ENCODE measurements at places on chromosomes 2 and 18.

- DNase-seq = no peak
Measured at GRCh38 chr2:10897956-10898355, 13.8 kb upstream of the KCNF1 start.

GRCh38 chr18:21298351-21298750 is 56.3 kb downstream of the GREB1L start:
- no peak for DNase-seq

- DNase-seq = no peak
Measured at GRCh38 chr2:207256476-207257207, 90.9 kb upstream of the KLF7 start.

DNA sequence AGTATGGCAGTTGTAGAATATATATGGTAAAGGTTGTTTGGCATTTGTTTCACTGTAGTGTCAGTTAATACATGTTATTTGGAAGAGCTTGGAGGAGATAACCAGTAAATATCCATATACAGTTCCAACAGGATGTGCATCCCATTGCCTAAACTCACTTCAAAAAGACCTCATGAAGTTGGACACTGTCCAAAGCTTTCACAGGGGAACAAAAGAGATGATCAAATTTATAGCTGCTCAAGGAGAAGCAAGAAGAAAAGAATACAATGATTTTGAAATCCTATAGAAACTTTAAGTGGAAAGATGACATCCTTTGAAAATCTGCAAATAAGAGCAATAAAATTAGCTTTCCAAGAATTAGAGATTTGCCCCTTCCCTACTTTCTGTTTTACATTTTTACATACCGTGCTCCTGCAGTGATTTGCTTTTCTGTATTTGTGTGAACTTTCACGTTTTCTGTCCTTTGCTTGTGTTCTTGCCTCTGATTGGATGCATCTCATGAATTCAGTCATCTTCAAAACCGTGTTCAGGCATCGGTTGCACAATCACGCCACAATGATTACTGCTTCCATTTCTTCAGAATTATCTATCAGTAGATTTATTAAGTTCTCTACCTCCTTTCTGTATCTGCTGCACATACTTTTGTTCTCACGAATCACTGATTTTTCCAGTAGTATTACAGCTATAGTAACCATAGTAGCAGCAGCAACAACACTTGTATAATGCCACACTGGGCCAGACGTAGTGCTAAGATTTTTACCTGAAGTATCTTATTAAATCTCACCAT is 83.8 kb downstream of the PARD3B start:
- no peak for DNase-seq

DNA sequence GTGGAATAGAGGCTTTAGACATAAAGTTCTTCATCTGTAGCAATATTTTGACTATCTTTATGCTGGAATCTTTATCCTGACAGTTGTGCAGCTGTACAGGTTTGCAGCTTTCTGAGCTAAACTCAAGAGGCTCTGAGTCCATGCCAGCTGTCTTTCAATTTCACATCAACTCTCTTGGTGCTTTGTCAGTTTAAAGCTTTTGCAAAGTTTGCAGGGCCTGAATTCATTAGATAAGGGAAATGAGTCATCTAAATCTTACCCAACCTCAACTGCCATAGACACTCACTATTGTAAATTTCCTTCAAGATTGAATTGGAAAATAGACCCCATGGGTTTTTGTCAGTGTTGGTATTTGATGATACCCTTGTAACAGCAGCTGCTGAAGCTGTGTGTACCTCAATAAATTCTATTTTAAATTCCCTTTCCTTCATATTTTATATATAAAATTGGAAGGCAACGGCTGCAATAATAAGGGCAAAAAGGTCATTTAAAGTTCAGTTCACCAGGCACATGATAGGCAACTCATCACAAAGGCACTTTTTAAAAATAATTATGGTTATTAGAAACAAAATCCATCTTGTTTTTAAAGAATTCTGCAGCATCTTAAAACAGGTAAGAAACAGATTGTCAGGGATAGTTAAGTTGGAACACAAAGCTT is 169.9 kb upstream of the SLC39A10 start:
- DNase-seq = peak; percentile 18

- DNase-seq = peak; percentile 40
Measured at GRCh38 chr2:101310834-101311695, 2.6 kb upstream of the RNF149 start.

DNA sequence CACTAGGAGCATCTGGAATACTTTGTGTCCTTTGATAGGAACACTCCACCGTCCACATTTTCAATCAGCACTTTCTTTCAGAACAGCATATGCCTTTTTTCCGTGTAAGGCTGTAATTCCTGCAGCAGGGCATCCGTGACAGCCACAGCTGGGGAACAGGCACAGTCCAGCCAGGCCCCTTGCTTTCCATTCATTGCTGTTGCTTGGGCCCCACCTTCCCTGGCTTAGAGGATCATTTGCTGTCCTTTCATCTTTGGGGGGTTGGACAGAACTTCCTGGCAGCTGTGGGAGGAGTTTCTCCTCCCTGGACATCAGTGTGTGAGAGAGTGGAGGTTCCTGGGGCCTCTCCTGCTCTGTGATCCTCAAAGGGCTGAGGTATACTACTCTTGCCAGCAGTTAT is 49.7 kb upstream of the ITM2C start:
- DNase-seq = no peak

DNA sequence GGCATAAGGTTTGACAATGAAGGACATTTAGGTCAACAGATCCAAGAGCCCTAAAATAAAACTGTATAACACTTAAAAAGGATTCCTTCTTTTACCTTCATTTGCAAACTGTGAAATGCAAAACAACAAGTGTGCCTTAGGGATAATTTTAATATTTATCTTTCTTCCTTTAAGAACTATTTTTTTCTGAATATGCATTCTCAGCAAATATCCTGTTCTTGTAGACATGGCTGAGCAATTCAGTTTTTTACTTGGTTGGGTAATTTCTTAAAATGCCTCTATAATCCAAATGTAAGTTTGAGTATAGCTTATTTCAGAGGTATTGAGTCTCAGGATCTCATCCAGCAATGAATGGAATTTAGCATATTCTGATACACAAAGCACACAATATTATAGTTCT is 43.0 kb upstream of the KCNJ3 start:
- no peak for DNase-seq
